Stimulated activated CD4-positive, alpha-beta T cell treated with anti-CD3 and anti-CD28 coated beads, Interleukin-2, amount 100 ng/mL, for 4 hours (primary cell): ENCODE measurements at places on chromosomes 6 and 20.

DNA sequence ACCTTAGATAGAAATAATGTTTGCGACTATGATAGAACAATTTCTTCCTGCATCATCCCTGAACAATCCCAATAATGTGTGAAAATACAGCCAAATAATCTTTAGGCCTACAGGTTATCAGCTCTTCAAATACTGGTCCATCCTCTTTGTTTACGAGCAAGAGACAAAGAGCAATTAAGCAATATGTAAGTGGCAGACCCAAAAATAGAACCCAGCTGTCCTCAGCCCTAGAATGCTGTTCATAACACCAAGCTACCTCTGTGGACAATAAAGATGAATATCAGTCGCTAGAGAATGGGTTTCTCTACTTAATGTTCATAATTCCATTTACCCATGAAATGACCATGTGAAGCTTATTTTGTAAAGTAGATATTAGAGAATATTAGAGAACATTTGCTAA lies 28.4 kb upstream of the OSTM1 start:
- DNase-seq = no peak

DNA sequence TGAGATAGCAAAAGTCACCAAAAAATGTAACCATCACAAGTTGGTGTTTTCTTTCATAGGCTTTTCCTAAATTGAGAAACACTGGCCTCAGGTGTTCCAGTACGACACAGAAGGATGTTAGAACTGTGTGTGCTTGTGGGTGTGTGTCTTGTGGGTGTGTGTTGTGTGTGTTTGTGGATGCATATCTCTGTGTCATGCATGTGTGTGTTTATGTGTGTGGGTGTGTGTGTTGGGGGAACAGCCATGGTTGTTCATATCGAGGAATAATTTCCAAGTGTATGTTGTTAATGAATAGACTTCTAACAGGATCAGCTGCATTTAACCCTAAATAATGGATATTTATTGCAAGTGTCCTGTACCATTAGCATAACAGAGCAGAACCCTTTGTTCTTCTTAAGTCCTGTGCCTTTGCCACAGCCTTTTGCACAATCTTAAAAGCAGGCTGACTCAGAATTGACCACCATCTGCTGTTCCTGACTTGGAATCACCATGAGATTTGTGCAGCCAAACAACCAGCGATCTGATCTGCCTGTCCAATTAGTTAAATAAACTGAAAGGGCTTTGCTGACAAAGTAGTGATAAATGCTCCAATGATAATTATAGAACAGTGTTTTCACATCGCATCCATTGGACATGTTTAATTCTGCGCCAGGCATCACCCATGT lies 7.6 kb downstream of the CD93 start:
- DNase-seq = no peak

DNA sequence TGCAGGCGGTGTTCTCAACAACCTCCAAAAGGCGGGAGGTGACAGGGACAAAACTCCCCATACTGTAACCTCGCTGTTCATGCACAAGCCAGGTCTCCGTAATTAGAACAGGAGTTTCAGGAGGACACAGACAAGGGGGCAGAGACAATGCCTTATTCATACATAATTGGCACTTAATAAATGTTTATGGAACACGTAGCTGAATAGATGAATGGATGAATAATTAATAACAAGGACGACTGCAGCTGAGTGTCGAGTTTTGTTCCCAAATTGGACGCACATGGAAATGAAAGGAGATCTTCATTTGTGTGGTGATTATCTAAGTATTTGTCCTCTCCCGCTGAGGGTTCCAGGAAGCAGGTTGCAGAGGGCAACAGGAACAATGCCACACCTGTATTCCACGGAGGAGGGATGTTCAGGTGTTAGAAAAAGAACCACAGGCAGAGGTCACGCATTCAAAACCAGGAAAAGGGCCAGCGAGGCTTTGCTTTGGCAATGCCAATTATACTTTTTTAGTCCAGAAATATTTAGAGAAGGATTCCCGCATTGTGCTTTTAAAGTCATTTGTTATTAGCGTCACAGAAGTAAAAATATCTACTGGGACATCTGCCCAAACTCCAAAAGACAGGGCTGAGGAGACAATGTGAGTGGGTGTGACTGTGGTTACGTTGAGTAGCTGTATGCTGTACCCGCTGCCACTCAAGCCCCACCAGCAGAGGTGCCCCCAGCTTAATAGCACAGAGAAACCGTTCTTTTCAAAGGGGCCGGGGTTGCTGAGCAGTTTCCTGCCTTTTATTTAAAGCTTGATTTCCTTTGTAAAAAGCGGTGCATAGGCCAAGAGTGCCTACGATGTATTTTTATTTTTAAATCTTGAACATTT lies 123.3 kb downstream of the PXDC1 start:
- no peak for DNase-seq

- DNase-seq = peak; percentile 5
These were observed 99.1 kb upstream of the KCNQ5 start for GRCh38 chr6:72522735-72523141.

GRCh38 chr20:40993794-40994540 lies 34.7 kb upstream of the TOP1 start:
- DNase-seq = no peak

DNA sequence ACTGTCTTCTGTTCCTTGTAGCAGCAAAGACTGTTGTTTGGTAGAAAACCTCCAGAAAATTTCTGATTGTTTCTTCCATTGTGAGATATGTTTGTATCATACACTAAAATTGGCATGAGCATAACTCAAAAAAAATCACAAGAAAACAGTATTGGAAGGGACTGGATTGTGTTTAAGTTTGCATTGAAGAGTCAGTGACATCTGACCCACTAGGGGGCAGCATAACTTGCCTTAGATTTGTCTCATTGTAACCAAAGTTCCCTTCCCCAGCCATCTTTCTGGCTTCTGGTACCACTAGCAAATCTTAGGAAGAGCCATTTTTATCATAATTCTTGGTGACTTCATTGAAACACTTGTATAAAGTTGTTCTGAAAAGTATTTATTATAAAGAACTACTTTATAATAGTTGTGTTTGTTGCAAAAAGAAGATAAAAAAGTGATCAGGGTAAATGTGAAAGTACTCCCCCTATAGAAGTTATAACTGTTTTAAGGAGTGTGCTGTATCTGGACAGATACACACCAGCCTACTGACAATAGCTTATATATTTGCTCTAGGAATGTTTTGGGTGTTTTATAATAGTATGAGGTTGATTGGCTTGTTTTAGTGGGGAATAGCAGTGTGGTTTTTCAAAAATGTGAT lies 7.7 kb downstream of the CSTF1 start:
- DNase-seq = peak; percentile 58
